Urothelium cell line (cell line): ENCODE measurements at places on chromosomes 5 and 9.
A peak's percentile ranks its signal among the peaks of the same experiment; 100 is the strongest.

GRCh38 chr9:136626740-136627642 lies 35.7 kb upstream of the EGFL7 start:
- DNase-seq = no peak

DNA sequence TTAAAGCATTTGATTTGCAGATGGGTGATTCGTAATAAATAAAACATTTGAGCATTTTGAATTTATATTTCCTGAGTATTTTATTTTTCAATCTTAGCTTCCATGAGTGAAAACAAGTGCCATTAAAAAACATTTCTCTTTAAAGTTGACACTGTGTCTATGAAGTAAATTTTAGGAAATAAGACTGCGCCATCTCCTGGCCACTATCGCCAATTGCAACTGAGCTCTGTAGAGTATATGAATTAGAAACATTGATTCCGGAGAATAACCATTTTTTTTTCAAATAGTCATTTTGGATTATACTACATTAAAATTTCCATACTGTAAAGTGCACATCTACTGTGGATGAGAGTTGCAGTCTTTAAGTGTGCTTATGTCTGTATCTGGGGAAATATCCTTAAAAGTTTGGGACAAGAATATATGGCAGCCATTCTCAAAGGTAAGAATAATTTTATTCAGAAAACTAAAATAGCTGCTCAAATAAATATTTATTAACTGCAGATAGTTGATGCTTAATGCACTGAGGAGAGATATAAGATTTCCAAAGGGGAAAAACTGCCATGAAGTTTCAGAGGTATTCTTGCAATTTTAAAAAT lies 5.9 kb downstream of the DMRTA1 start:
- no peak for DNase-seq

- peak; percentile 16 for DNase-seq
These were observed 434 bp upstream of the FSD1L start for GRCh38 chr9:105447386-105447813.

DNA sequence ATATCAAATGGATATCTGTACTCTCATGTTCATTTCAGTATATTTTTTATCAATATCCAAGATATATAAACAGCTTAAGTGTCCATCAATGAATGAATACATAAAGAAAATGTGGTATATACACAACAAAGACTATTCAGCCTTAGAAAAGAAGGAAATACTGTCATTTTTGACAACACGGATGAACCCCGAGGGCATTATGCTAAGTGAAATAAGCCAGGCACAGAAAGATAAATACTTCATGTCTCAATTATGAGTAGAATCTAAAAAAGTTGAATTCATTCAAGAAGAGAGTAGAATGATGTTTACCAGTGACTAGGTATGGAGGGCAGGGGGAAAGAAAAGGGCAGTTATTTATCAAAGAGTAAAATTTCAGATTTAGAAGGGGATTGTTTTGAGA lies 949.8 kb upstream of the TYRP1 start:
- DNase-seq = no peak
